ENCODE measurements at places on chromosomes 6 and 20.

DNA sequence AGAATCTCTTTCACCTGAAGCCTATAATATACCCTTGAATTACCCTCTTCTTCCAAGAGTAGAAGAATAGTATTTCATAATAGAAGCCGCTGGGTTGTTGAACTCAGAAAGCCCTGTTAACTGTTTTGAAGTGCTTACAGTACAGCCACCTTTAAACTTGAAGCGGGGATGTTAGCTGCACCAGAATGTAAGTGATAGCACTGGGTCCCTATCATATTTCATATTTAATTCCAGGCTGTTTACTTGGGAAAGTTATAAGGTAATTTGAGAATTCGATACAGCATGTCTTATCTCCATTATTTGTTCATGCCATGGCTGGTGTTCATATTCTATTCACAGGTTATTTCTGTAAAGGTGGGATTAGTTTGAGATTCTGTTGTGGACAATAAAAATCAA, 63.5 kb upstream of the VSTM2L start:
- DNase-seq = no peak

DNA sequence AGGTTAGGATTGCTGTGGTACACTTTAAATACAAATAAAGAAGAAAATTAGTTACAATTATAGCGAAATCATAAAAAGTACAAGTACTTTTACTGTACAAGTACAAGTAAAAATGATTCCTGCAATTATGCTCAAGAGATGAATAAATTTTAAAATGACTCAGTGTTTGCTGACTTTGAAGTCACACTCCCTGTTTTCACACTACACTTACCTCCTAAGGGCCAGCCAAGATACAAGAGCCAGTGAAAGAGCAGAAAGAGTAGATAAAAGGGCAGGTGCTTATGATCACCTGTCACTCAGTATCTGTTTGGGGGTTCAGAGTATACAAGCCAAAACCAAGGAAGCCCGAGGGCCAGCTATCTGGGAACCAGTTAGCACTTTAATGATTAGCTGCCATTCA, 41.0 kb upstream of the COL21A1 start:
- no peak for DNase-seq

GRCh38 chr6:13194852-13195251, 133.5 kb downstream of the TBC1D7 start:
- peak; percentile 10 for DNase-seq

DNA sequence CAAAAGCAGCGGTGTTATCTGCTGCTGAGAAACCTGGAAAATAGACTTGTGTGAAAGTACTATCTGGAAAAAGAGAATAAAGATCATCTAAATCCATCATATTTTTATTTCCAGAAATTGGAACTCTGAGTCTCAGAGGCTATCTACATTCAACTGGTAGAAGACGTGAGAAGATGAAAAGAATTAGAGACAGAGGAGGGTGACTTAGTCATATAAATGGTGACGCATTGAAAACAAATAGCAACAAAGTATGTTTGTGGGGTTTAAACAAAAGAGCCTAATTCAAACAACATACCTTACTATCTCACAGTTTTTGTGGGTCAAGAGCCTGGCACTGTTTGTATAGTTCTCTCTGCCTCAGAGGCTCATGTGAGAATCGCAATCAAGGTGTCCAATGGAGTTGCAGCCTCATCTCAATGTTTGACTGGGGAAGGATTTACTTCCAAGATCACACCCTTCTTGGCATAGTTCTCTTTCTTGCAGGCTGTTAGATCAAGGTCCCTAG, 757.1 kb upstream of the SLC35B3 start:
- no peak for DNase-seq

Data from G401 (cell line).